ENCODE measurements at places on chromosomes 5 and 9.

DNA sequence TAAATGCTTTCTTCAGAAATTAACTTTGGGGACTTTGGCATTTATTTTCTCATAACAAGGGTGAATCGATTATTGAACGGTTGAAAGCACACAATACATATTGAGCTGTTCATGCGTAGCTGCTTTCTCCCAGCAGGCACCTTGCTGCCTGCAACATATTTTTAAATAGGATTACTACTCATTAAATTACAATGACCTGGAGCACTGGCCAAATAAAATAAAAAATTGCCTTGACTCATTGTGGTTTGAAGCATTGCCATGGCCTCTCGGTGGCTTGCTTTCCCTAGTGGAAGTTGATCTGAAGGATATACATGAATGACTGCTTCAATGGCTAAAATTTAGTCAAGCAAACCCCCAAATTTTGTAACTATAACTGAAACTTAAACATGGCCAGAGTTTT is 181.6 kb upstream of the NUDT12 start:
- DNase-seq: peak; percentile 48

- DNase-seq: no peak
Measured at GRCh38 chr5:125413496-125414274, 667.2 kb upstream of the ZNF608 start.

- DNase-seq: no peak
Measured at GRCh38 chr9:137380171-137380570, 42.8 kb downstream of the EXD3 start.

GRCh38 chr5:54804521-54804920 is 180.9 kb downstream of the ESM1 start:
- no peak for DNase-seq

DNA sequence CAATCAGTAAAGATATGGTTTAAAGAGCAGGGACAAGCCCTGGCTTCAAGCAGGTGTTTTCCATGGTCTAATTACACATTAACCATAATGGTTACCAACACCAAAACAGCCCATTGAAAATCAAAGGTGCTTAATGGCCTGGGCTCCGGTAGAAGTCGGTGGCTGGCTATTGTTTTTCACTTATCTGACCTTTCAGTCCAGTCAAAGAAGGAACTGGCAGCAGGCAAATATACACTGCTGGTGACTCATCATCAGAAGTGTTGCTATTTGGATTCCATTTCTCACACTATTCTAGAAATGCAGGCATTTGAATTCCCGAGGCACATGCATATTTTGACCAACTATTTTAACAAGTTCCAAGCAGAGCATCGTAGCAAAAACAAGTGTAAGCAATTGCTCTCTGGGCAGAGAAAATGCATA is 26.3 kb upstream of the GABRP start:
- peak; percentile 71 for DNase-seq

- DNase-seq: peak; percentile 6
Measured at GRCh38 chr5:116989995-116990394, 415.4 kb upstream of the SEMA6A start.

- no peak for DNase-seq
Measured at GRCh38 chr5:111299831-111300432, 75.7 kb downstream of the CAMK4 start.

- DNase-seq: no peak
Measured at GRCh38 chr9:27335075-27335474, 38.1 kb upstream of the EQTN start.

- DNase-seq: peak; percentile 49
Measured at GRCh38 chr5:56594792-56595191, 220.6 kb upstream of the MAP3K1 start.

DNA sequence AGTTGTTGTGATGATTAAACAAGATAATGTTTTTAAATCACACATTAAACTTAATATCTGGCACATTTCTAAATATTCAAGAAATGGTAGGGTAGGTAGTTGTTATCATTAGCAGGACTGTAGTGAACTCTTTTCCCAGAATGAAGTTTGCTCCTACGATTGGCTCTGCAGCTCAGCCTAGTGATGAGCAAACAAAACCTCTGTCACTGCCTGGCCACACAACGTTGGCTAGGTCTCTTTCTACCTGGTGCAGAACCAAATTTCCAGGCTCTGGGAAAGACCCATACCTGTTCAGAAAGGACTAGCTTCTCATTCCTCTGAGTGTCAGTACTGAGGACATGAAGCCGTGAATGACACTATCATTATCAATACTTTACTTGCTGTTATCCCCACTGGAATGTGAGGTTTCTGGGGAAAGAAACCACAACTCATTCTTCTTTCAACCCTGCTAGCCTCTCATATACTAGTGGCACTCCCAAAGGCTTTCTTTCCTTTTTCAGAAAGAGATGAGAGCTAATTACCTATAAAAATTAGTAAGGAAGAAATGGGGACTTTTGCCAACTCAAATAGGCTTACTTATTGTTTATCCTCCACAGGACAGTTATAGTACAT is 219.3 kb upstream of the TRIM32 start:
- DNase-seq: peak; percentile 40

DNA sequence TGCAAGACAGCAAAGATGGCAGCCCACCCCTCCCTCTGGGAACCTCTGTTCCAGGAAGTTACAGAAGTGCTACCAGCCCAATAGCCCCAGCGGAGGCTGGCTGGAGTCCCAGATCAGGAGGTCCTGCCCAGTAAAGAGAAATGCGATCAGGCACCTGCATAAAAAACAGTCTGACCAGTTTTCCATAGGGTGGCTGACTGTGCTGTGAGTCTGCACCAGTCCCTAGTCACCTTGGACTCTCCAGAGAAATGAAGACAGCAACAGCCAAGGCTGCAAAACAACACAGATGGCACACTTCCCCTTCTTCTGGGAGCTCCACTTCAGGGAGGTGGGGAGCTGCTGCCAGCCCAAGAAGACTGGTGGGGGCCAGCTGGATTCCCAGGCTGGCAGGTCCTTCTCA is 265.5 kb upstream of the PCSK5 start:
- no peak for DNase-seq

GRCh38 chr5:132662925-132663770 is 5.2 kb downstream of the IL13 start:
- no peak for DNase-seq

DNA sequence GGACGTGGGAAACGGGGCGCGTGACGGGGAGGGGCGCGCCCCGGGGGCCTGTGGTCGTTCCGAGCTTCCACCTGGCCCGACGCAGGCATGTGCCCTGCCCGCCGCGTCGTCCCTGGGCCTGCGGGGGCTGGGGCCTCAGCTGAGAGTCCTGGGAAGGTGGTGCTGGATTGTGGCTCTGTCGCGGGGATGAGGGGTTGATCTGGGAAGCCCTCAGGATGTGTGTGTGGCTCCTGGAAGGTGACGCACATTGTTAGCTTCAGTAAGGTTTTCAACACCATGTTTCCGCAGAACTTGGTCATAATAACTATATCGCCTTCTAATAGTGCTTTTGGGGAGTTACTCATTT is 589.1 kb downstream of the MTRR start:
- peak; percentile 15 for DNase-seq

DNA sequence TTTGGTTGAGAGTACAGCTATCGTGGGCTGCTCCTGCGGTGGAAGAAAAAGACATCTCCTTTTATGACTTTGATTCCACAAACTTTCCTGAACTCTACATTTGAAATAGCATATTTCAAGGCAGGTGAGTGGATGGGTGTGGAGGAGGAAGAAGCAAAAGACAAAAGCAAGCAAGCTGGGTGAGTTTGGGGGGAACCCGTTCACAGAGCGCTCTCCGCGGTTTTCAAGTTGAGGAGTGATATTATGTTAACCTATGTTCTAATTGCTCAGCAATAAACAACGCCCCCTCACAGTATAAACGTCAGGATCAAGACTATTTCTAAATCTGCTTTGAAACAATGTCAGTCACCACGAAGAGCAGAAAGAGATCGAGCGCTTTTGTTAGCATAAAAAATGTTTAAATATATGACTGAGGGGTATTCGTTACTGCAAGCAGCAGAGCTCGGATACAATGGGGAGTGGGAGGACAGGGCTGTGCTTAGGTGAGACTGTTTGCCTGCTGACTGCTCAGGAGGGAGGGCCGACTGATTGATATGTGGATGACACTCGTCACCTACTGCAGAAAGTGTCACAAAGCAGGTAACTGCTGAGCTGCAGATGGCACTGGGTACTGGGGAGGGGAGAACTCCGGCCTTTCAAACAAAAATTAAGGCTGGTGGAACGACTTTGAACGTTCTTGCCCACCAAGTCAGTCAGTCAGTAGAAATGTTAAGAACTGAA is 236.5 kb downstream of the DRD1 start:
- no peak for DNase-seq

DNA sequence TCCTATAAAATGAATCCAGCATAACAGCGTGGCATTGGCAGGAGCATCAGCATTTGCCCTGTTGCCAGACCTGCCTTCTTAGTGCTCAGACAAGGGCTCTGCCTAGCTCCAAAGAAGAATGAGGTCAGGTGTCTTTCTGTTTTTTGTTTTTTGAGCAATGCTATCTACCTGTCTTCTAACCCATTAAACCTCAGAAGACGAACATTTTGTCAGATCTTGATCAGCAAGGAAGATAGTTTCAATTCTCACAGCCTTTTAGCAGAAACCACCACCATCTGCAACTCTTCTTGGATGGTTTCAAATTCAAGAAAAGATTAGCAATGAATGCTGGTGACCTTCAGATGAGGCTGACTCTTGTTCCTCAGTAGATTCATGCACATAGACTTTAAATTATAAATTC is 103.5 kb upstream of the IQGAP2 start:
- no peak for DNase-seq

DNA sequence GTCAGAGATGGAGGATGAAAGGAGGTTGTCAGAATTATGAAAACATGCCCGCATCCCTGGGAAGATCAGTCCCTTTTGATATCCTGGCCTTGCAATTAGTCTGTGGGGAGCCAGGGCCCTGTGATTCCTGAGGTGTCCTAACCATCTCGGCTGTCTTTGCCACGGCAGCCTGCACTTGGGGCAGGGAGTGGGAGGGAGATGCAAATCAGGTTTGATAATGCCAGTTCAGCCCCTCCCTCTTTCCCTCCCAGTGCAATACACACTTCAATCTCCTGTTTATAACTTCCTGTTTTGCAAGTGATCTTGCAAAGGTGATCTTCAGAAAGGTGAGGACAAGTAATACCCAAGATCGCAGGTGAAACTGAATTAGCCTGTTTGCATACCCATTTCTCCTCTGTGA is 114.0 kb upstream of the ALDH1B1 start:
- no peak for DNase-seq

DNA sequence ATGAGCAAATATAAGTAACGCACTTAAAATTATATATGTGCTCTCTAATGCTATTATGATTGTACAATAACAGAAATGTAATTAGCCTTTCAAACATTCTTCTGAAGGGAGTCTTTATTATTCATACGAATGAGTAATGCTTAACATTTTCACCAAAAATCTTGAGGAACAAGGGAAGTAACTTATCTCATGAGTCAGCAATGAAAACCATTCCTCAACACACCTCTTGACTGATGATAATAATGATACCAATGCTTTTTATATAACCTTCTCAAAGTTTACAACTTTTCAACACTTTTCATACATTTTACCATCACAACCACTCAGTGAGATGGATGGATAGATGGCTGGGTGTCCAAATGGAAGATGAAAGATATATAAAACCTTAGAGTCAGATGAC is 369.3 kb downstream of the BNC2 start:
- peak; percentile 61 for DNase-seq

DNA sequence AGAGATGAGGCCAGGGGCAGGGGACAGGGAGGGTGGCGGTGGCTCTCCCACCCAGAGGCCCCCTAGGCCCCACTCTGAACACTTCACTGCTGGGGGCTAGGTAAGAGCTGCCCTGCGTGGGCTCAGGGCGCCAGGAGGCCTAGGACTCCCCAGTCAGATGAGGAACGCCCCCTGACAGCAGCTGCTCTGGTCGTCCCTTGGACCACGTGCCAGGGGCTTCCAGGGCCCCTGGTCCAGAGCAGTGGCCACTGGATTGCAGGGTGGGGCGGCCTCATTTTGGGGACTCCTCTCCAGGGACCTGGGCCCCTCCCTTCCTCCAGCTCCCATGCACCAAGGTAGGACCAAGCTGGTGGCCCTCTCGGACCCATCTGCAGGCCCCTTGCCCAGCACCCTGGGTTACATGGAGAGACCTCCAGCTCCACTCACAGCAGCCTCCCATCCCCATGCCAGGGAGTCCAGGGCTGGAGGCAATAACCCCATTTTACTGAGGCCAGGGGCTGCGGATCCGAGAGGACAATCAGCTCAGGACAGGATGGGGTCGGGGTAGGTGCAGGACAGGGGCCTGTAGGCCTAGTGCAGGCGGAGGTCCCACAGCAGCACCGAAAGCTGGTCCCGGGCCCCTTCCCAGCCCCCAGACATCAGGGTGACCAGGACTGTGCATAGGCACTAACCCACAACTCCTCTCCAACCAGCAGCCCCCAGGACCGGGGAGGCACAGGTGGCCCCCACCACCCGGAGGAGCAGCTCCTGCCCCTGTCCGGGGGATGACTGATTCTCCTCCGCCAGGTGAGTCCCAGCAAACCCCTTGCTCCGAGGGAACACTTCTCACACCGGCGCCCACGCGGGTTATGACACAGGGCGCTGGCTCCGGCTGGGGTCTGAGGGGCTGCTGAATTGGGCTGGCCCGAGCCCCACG is 1.5 kb downstream of the EGFL7 start:
- no peak for DNase-seq

DNA sequence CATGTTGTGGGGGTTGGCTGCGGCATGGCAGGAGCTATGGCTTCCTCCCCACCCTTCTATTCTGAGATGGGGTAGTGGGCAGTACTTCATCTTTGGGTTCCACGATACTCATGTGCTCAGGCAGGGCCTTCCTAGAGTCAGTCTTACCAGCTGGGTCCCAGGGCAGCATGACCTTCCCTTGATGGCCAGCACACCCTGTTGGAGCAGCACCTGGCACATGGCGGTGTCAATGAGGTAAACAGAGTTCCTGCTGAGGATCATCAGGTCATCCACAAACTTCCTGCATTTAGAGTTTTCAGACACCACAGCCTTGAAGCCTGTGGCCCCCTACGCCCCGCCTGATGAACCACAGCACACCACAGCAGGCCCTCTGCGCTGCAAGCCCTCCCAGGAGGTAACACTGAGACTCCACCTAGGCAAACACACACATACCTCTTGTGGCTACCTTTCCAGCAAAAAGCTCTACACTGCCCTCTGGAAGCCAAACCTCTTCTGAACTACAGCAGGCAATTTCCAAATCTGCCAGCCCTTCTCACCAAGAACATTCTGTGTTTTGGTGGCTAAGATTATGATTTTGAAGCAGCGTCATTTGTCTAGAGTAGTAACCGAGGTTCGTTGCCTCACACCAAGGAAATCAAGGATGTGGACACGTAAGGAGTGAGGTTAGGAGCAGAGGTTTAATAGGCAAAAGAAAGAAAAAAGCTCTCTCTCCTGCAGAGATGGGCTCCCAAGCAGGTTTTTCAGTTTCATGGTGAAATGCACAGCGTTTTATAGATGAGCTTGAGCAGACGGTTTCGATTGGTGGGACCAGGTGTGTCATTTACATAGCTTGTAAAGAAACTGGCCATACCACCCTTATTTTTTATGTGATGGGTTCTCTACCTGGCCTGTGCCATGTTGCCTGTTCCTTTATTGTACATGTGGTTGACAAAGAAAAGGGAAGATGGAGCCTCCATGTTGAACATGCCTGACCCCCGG is 20.3 kb upstream of the TMEM174 start:
- no peak for DNase-seq

GRCh38 chr5:94972268-94972667 is 312.6 kb downstream of the MCTP1 start:
- DNase-seq: no peak

GRCh38 chr9:115198001-115198400 is 80.0 kb upstream of the TNC start:
- peak; percentile 69 for DNase-seq

- DNase-seq: no peak
Measured at GRCh38 chr9:33297432-33297831, 7.1 kb downstream of the NFX1 start.

- peak; percentile 21 for DNase-seq
Measured at GRCh38 chr9:8640761-8641160, 841.2 kb upstream of the DMAC1 start.

- DNase-seq: no peak
Measured at GRCh38 chr5:43693411-43693810, 90.4 kb downstream of the NNT start.

All from fibroblast of skin of scalp (primary cell).